ENCODE measurements at places on chromosomes 5 and 9.

DNA sequence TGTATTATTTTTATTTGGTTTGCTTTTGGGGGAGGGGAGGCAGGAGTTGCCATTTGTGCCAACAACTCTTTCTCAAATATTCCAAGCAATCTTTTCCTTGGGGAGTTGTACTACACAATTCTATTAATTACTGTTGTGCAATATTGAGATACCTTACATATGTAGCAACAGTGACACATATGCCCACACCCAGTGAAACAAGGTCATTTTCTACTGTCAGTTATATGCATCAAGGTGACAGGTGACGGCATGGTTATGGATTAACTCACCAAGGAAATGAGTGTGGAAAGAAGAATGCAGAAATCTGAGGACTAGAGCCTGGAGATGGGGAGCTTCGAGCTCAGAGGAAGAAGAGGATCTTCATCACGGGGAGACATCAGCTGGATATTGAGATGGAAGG, 17.9 kb upstream of the MSMP start:
- DNase-seq, result no peak

DNA sequence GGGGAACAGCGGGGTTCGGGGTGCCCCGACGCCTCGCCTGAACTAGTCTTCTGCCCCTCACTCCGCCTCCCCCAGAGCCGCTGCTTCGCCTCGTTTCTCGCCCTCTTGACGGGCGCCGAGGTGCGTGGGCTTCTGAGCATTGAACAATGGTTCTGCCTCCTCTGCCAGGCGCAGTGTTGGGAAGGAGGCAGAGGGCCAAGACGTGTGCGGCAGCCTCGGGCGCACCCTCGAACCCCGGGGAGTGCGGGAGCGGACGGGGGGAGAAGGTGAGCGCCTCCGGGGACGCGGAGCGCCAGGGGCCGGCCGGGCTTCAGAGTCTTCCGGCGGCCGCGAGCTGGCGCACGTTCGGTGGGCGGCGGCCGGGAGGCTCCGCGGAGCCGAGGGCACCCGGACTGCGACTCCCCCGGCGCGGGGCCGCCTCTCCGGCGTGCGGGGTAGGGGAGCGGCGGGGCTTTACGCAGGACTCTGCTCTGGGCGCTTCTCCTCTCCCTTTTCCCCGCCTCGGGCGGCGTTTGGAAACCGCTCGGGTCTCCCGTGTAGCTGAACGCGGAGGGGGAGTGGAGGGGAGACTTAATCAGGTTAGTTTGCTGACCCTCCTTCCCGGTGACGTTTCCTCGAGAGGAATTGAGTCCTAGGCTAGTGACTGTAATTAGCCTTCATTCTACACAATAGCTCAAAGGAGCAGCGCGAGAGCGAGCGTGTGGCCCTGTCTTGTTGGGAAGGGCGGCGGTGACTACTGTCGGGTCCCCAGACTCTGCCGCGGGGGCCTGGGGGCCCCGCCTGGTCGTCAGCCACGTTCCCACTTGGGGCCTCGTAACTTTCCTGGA, 1.1 kb downstream of the VLDLR start:
- DNase-seq, result no peak

GRCh38 chr5:77409870-77410621, 82.1 kb downstream of the WDR41 start:
- no peak for DNase-seq

DNA sequence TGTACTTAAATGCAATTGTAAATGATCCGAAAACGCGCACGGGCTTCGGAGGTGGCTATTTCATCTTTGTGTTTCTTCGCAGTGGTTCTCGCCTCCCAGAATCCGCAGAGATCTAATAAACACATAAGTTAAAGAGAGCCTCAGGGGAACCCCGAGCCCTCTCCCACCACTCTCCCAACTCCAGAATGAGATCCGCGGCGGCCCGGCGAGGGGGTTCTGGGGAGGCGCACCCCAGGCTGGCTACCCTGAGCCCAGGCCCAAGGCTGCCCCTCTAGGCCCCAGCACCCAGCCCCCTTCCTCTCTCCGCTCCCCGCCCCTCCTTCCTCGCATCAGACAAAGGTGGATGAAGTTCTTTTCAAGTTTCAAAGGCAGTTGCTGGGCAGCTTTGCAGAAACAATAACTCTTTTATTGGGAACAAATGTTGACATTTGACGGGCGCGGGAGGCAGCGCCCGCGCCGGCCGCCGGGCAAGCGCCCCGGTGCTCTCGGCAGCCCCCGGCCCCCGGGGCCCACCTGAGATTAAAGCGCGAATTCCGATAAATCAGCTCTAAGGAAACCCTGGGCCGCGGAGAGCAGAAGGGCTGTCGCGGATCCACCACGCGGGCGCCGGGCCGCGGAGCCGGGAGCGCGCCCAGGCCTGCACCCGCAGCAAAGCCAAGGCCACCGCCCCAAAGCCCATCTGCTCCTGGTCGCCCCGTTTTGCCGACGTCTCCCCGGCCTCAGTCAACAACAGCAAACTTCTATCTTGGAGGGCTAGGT, 8.4 kb downstream of the IRX2 start:
- DNase-seq, result no peak

- DNase-seq, result no peak
Measured at GRCh38 chr9:132184124-132184523, 22.3 kb downstream of the NTNG2 start.

- no peak for DNase-seq
Measured at GRCh38 chr5:75509956-75510355, 1.5 kb downstream of the CERT1 start.

GRCh38 chr9:86406366-86406765, 52.2 kb upstream of the TUT7 start:
- DNase-seq, result no peak

- no peak for DNase-seq
Measured at GRCh38 chr9:100104314-100104713, 5.3 kb downstream of the INVS start.

DNA sequence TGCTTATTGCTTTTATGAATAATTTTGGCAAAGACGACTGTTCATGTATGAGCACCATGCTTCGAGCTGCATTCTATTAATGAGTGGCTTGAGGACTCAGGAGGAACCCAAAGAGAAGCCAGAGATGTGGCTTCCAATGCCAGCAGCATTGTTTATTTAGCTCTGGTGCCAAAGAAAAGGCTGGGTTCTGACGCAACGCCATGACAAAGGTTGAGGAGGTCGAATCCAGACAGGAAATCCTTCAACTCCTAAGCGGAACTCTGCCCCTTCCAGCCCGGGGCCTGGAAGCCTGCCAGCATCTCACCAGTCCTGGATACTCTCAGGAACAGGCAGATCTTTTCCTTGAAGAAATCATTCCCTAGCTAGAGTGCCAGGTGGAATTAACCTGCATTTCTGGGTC, 104.4 kb downstream of the ARHGAP26 start:
- no peak for DNase-seq

GRCh38 chr5:4405614-4406219, 734.4 kb upstream of the ADAMTS16 start:
- no peak for DNase-seq

- DNase-seq, result no peak
Measured at GRCh38 chr5:38601133-38601862, 44.9 kb upstream of the LIFR start.

- DNase-seq, result no peak
Measured at GRCh38 chr5:68290260-68290674, 74.7 kb downstream of the PIK3R1 start.

DNA sequence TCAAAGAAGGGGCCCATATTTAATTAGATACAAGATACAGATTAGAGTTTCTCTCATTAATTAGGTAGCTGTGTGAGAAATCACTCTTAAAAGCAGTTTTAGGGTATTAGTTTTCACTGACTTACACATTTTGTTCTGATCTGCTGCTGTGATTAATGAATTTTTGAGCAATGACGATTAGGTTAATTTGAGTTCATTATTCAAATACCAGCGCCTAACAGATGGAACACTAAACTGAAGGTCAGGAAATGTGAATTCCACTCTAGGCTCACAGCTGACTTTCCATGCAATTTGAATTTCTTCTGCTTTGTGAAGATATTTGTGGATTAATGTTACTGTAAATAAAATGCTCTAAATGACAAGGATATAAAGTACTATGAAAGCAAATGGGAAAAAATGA, 380.6 kb downstream of the ADGRV1 start:
- DNase-seq, result no peak

DNA sequence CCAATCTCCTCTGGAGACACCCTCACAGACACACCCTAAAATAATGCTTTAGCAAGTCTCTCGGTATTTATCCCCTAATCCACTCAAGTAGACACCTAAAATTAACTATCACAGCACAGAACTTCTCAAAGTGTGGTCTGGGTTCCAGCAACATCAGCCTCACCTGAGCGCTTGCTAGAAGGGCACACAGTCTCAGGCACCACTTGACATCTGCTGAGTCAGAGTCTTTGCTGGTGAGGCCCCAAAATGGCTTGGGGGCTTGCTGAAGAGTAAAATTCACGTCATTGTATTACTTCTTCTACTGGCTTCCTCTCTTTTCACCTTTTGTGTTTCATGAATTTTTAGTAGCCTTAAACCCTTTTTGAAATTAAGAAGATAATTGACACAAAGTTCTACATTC, 9.0 kb downstream of the FOXB2 start:
- DNase-seq, result no peak

- no peak for DNase-seq
Measured at GRCh38 chr5:81265101-81265500, 32.0 kb downstream of the CKMT2 start.

DNA sequence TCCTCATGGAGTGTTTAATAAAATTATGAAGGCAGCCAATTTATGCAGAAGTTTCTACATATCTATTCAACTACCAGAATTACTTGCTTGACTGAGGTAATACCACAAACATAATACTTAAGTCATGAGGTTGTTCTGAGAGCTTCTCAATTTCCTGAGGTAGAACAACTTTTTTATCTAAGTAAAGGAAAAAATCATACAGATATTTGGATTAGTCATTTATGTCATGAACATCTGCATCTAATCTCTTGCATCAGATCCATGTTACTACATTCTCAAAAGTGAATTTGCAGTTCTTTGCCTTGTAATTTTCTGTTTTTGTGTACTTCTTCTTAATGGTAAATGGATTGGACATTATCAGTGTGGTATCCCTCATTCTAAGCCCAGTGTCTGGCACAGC, 60.4 kb upstream of the RGMB start:
- no peak for DNase-seq

GRCh38 chr5:149133795-149134777, 7.2 kb upstream of the ABLIM3 start:
- no peak for DNase-seq

GRCh38 chr9:110933350-110934001, 104.8 kb downstream of the LPAR1 start:
- no peak for DNase-seq

Data from stimulated activated CD4-positive, alpha-beta T cell treated with anti-CD3 and anti-CD28 coated beads, Interleukin-1b, Interleukin-23, amount 100 ng/mL, for 4 hours (primary cell).